Nasal cavity respiratory epithelium epithelial cell of viscerocranial mucosa (primary cell): ENCODE measurements at places on chromosomes 3 and 15. TPM values are rescaled to one million over a fixed set of nuclear protein-coding genes. Genes with fewer than 3 reads are reported as not detected.

TMEM207 gene
- total RNA-seq: not detected in 2 replicates

CD96 gene
- total RNA-seq: under 0.01 TPM in 1 of 2 replicates, not detected in the other

ZBED2 gene
- 2.1 and 8.2 TPM in 2 replicates for total RNA-seq

GATA2 gene
- not detected in 2 replicates for total RNA-seq

ARPC4 gene
- total RNA-seq: 135 and 146 TPM in 2 replicates

SST gene
- not detected in 2 replicates for total RNA-seq

GCNT3 gene
- 3.4 and 13.5 TPM in 2 replicates for total RNA-seq

MYL3 gene
- not detected in 2 replicates for total RNA-seq

DPPA2 gene
- not detected in 2 replicates for total RNA-seq

CHL1 gene
- total RNA-seq: 2.2 TPM in 1 of 2 replicates, not detected in the other

GRAMD2A gene
- 7.2 and 10.3 TPM in 2 replicates for total RNA-seq

ACTRT3 gene
- 1.0 and 1.5 TPM in 2 replicates for total RNA-seq

DUOXA1 gene
- 36.2 and 50.6 TPM in 2 replicates for total RNA-seq

WDR73 gene
- total RNA-seq: 27.7 and 28.7 TPM in 2 replicates

IL16 gene
- total RNA-seq: under 0.01 and 0.07 TPM in 2 replicates

P2RY1 gene
- total RNA-seq: 13.3 and 22.2 TPM in 2 replicates

RETNLB gene
- not detected in 2 replicates for total RNA-seq

STIMATE gene
- 9.2 and 17.7 TPM in 2 replicates for total RNA-seq

NOX5 gene
- under 0.01 and 0.07 TPM in 2 replicates for total RNA-seq

PODXL2 gene
- 3.4 and 11.7 TPM in 2 replicates for total RNA-seq

ERICH6 gene
- not detected in 2 replicates for total RNA-seq
